Aorta (tissue), 5 donors: ENCODE measurements at places on chromosomes 7 and 10.

DNA sequence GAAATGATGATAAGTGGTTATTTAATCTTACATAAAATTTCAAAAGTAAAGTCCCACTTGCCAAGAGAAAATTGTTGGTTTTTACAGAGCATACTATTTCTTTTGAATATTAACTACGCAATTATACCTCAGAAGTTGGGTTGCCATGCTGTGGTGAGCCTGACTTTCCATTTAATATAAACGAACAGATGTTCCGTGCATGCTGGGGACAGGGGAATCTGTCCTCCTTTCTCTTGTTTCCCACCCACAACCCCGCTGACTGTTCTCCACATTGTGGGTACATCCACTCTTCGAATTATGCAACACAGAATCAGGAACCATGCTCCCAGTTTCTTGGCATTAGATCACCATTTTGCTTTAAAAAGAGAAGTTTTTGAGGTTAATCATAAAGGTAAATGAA, 29.2 kb upstream of the RTKN2 start:
- DNase-seq = no peak

DNA sequence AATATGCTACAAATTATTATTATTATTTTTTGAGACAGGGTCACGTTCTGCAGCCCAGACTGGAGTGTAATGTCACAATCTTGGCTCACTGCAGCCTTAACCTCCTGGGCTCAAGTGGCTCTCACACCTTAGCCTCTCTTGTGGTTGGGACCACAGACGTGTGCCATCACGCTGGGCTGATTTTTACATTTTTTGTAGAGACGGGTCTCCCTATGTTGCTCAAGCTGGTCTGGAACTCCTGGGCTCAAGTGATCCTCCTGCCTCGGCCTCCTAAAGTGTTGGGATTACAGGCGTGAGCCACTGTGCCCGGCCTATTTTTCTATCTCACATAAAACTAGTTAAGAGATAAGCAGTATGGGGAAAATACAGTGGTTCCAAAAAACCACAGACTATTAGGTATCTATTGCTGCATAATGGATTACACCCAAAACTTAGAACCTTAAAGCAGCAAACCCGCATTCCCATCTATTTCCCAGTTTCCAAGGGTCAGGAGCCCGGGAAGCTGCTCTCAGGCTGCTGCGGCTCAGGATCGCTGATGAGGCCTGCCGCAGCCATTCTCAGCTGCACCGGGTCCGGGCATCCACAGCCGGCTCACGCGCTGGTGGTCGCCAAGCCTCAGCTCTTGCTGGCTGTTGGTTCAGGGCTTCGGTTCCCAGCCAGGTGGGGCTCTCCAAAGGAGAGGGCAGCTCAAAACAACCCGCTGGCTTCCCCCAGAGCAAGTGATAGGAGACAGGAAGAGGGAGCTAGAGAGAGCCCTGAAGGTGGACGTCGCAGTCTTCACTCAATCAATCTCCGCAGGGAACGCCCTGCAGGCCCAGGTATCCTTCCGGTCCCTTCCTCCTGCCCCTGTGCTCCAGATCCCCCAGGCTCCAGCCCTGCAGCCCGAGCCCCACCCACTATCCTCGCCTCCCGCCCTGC, 128.2 kb downstream of the UBE2H start:
- peak; percentile 31 for DNase-seq

- no peak for DNase-seq
Measured at GRCh38 chr7:13262929-13263530, 575.6 kb downstream of the ARL4A start.

DNA sequence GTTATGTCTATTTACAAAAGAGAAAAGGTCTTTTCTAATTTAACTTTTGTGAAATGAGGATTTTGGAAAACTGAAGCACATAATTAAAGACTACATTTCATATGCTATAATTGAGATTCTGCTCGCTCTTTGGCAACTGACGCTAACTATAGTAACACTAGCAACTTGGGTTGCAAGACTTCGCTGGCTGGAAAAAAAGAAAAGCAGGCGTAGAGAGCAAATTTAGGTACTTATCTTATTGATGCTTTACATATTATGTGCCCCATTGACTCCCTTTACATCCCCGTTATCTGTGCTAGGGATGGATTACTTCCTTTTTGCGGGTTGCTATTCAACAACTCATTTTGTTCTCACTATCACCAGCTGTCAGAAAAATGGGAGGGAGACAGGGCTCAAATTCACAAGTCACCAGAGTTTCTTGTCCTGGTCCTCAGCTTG, 10.5 kb downstream of the SEMA3C start:
- no peak for DNase-seq

- no peak for DNase-seq
Measured at GRCh38 chr10:73872190-73872710, 2.1 kb downstream of the CAMK2G start.

- DNase-seq = no peak
Measured at GRCh38 chr7:122719010-122719578, 16.4 kb upstream of the RNF148 start.

DNA sequence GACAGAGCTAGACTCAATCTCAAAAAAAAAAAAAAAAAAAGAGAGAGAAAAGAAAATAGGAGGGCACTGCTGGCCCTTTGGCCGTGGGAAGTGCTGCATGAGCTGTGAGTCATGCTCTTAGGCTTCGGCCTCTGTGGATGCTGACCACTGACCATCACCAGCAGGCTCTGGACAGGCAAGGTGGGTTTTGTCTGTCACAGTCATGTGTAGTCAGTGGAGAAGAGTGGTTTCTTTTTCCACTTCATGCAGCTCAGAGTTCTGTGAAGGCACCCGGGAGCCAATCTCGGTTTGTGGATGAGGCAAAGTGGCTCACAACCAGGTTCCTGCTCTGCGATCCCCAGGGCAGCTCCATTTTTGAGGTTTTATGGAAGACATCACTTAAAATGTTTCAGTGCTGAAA, 58.1 kb downstream of the PRTFDC1 start:
- peak; percentile 67 for DNase-seq
